Osteoblast (primary cell): ENCODE measurements at places on chromosomes 1 and 21. TPM values are rescaled to one million over a fixed set of nuclear protein-coding genes. Genes with fewer than 3 reads are reported as not detected.

The IQCC gene
- 1.8 TPM in 2 replicates for total RNA-seq

The ARHGAP29 gene
- 13.3 and 17.0 TPM in 2 replicates for total RNA-seq

The LPAR3 gene
- 0.29 TPM in 1 of 2 replicates, not detected in the other for total RNA-seq

The TTC24 gene
- not detected in 2 replicates for total RNA-seq
